ENCODE measurements at places on chromosomes 3 and 15. TPM values are rescaled to one million over a fixed set of nuclear protein-coding genes. Genes with fewer than 3 reads are reported as not detected.

NGRN gene
- total RNA-seq, result 115 TPM

- no peaks in the 10 kb centered on the region for H3K36me3 ChIP-seq
- no peaks in the 10 kb centered on the region for H3K27me3 ChIP-seq
- H3K4me1 ChIP-seq, result peaks cover 5% of the 10 kb centered on the region
Measured at GRCh38 chr3:57158813-57159738, 6.1 kb downstream of the IL17RD start.

CGNL1 gene
- total RNA-seq, result 40.0 TPM

- H3K27ac ChIP-seq, result no peak overlapping the region
- H3K4me3 ChIP-seq, result no peak overlapping the region
- no peak for DNase-seq
- peaks cover 47% of the 10 kb centered on the region for H3K4me1 ChIP-seq
- H3K27me3 ChIP-seq, result no peaks in the 10 kb centered on the region
- H3K36me3 ChIP-seq, result no peaks in the 10 kb centered on the region
Measured at GRCh38 chr15:90345857-90346256, 6.2 kb upstream of the ZNF774 start.

- no peak overlapping the region for H3K4me3 ChIP-seq
- H3K36me3 ChIP-seq, result no peaks in the 10 kb centered on the region
- DNase-seq, result no peak
Measured at GRCh38 chr15:93980261-93980911, 251.0 kb upstream of the MCTP2 start.

- no peak overlapping the region for H3K27ac ChIP-seq
- H3K4me1 ChIP-seq, result peaks cover 1% of the 10 kb centered on the region
- H3K4me3 ChIP-seq, result no peak overlapping the region
Measured at GRCh38 chr3:53353202-53353601, 5.9 kb upstream of the DCP1A start.

SOX2 gene
- total RNA-seq, result not detected

STAB1 gene
- total RNA-seq, result 119 TPM

- DNase-seq, result no peak
- H3K27ac ChIP-seq, result no peak overlapping the region
- peaks cover 12% of the 10 kb centered on the region for H3K4me1 ChIP-seq
- no peaks in the 10 kb centered on the region for H3K27me3 ChIP-seq
- H3K36me3 ChIP-seq, result no peaks in the 10 kb centered on the region
Measured at GRCh38 chr3:186502138-186502948, 41.8 kb downstream of the CRYGS start.

GRCh38 chr3:177300842-177301241 lies 103.6 kb upstream of the TBL1XR1 start:
- DNase-seq, result no peak
- H3K4me1 ChIP-seq, result peaks cover 11% of the 10 kb centered on the region
- H3K36me3 ChIP-seq, result no peaks in the 10 kb centered on the region
- H3K4me3 ChIP-seq, result no peak overlapping the region
- H3K27ac ChIP-seq, result no peak overlapping the region

DNA sequence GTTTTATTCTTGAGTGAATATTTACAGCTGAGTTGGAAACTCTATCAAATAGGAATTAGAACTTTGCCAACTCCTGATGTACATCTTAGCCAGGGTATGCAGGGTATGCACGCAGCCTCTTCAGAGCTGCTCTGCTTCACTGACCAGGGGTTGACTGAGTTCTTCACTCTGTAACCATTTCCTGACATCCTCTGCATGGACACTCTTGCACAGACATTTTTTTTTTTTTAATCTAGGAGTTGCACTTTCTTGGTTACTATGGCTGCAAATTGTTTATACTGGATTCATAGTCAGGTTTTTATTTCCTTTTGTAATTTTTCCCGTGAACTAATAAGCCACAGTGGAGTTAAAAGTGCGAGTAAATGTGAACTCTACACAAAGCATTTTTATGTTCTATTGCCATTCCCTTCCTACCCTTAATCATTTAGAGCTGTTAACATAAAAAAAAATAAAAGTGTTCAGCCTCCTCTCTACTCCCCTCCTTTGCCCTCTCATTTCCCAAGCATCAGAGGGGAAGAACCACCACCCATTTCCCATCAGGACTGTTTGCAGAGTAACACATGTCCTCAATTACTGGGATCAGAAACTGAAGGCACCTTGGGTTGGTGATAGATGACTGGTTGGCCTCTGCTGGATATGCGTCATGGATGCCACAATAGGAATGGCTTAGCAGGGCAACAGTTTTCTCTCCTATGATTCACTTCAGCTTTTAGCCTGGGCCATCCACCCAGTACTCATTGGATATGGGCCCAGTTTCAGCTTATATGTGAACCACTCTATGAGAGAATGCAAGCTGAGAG lies 54.0 kb downstream of the DUT start:
- no peak overlapping the region for H3K4me3 ChIP-seq
- no peak for DNase-seq
- peaks cover 34% of the 10 kb centered on the region for H3K4me1 ChIP-seq
- no peaks in the 10 kb centered on the region for H3K36me3 ChIP-seq

DNA sequence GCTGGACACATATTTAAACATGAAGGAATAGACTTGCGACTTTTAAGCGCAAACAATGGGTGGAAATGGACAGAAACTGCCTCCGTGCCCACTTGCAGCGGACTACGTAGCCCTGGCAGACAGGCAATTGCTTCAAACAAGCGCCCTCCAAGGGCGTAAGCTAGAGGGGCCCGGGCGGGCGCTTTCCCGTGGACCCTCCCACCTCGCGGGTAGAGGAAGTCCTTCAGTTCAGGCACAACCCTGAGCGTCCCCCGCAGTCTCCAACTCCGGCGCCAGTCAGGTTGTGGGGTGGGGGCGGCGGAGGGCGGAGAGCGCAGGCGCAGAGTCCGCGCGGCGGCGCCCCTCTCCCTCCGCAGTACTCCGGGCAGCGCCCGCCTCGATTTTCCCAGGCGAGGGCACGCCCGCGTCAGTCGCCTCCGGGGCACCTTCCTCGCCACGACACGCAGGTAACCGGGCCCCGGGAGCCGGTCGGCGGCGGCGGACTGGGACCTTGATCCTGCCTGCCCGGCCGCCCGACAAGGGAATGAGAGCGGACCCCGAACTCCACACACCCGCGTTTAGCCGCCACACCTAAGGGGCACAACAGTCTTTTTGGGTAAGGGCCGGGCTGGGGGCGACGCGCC lies at the start of gene SLC35G2:
Gene SLC35G2, plus strand, starts transcription at position 358 of the 623 bp plus-strand sequence. CDS start 35,335 bp downstream, outside the sequence.
- no peaks in the 10 kb centered on the region for H3K27me3 ChIP-seq
- peak within 1 kb of the TSS; percentile 87 for H3K4me3 ChIP-seq
- no peaks in the 10 kb centered on the region for H3K36me3 ChIP-seq
- H3K4me1 ChIP-seq, result peaks cover 22% of the 10 kb centered on the region
- DNase-seq, result peak; percentile 77

- H3K27me3 ChIP-seq, result no peaks in the 10 kb centered on the region
- no peak overlapping the region for H3K4me3 ChIP-seq
- no peaks in the 10 kb centered on the region for H3K4me1 ChIP-seq
- no peak for DNase-seq
- no peak overlapping the region for H3K27ac ChIP-seq
Measured at GRCh38 chr15:36232491-36232890, 346.9 kb upstream of the CDIN1 start.

- no peaks in the 10 kb centered on the region for H3K36me3 ChIP-seq
- no peak overlapping the region for H3K27ac ChIP-seq
- DNase-seq, result no peak
Measured at GRCh38 chr3:151724576-151725562, 8.9 kb upstream of the AADACL2 start.

- no peak for DNase-seq
- H3K27ac ChIP-seq, result no peak overlapping the region
- H3K27me3 ChIP-seq, result no peaks in the 10 kb centered on the region
- H3K4me3 ChIP-seq, result no peak overlapping the region
- H3K4me1 ChIP-seq, result no peaks in the 10 kb centered on the region
Measured at GRCh38 chr3:177283983-177284382, 86.7 kb upstream of the TBL1XR1 start.

DNA sequence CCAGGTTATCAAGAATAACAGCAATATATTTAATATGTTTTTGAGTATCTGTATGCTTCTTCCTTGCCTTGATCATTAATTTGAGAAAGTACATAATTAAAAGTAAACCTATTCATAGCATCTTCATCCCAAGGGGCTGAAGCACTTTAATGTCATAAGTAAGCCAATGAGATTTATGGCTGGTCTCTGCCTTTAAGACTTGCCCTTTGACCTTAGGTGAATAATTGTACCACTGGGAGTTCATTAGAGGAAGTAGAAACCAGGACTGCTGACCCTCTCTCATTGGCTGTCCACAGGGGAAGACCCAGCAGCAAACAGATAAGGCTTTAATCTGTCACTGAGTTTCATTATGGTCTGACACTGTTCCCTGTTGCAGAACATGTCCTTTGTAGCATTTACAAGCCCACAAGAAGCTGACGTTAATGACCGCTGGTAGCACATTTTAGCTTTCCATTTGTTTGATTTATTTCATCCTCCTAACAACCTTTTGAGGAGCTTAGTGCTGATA lies 16.3 kb upstream of the ERC2 start:
- H3K36me3 ChIP-seq, result no peaks in the 10 kb centered on the region
- DNase-seq, result no peak
- no peak overlapping the region for H3K27ac ChIP-seq
- no peaks in the 10 kb centered on the region for H3K4me1 ChIP-seq
- no peak overlapping the region for H3K4me3 ChIP-seq
- H3K27me3 ChIP-seq, result no peaks in the 10 kb centered on the region

GRCh38 chr3:8885536-8886316 lies 77.5 kb downstream of the RAD18 start:
- no peak overlapping the region for H3K4me3 ChIP-seq
- DNase-seq, result no peak
- H3K36me3 ChIP-seq, result peaks cover 15% of the 10 kb centered on the region

Data from heart left ventricle (tissue), 16 donors.